ENCODE measurements at places on chromosomes 5 and 9.

- DNase-seq: no peak
These were observed 76.2 kb upstream of the HCN1 start for GRCh38 chr5:45772402-45772801.

- no peak for DNase-seq
These were observed 37.3 kb downstream of the SARDH start for GRCh38 chr9:133700819-133701320.

DNA sequence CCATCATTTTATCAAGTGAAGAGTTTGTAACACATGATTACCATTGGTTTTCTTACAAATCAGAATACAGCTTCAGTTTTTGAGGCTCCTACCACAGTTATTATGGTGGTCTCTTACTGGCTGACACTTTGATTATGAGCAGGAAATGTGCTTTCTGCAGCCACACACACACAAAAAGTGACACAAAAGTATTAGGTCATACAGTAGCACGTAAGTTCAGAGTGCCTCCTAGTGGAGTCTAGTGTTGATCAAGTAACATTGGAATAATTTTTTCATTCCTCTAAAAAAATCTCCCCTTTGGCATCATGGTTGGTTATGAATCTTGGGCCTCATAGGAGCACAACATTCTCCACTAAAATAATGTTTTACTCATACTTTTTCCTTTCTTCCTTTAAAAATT, 37.6 kb downstream of the PAM start:
- DNase-seq: no peak

DNA sequence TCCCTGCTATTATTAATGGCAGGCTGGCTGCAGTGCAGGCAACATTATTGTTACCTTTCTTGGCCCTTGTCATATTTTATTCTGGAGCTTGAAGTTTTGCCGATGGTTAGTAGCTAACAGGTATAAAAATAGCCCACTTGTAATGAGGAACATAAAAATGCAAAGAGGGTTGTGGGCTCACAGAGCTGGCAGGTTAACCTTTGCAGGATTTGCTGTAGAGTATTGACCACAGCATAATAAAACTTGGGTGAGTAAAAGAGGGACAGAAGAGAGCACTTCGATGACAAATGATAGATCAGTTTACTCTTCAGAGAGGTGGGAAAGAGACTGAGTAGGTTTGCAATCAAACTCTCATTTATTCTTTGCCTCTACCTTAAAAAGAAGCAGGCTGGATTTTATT, 49.7 kb upstream of the SGCD start:
- no peak for DNase-seq

DNA sequence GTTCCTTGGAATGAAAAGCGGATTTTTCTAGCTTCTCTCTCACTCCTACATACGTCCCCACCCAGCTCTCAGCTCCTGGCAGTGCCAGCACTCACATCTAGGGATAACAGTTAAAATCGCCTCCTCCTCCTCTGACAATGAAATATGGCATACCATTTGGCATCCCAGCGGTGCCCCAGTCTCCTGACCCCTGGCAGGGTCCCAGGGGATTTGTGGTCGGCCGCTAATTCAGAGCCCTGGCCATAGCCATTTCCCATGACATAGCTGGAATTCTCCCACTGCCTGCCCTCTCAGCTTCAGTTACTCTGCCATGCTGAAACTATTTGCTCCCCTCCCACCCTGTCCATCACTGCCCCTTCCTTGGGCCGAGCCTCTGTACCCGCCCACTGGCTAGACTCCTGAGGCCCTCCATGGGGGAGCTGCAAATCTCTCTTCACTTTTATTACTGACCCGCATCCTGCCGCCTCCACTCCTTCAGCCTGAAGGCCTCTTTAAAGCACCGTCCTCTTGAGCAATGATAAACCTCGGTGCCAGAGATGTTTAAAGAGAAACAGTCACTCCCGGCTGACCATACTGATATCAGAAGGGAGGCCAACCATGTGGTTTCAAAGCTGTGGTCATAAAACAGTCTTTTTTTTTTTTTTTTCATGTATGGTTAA, 139.8 kb downstream of the SLIT3 start:
- DNase-seq: no peak

- DNase-seq: no peak
These were observed 114.9 kb upstream of the PRLR start for GRCh38 chr5:35345222-35345621.

DNA sequence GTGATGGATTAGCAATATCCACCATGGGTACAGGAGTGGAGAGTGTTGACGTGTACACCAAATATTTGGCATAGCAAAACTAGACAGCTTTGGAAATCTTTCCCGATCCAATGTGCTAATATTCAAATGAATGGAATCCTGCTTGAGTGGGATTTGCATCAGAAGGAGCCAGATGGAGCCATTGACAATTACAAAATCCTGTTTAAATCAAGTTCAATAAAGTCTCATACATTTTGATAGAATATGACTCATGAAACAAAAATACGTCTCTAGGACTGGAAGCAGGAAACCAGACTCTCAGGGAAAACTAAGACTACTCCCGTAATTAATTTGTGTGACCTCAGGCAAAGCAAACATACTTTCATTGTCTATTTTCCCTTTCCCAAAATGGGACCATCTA, 13.0 kb downstream of the TNC start:
- no peak for DNase-seq

GRCh38 chr9:105445203-105445881, 2.5 kb upstream of the FSD1L start:
- no peak for DNase-seq

All from stimulated activated CD8-positive, alpha-beta memory T cell treated with anti-CD3 and anti-CD28 coated beads, Interleukin-4, amount 100 ng/mL, for 1 hour (primary cell).